Activated CD4-positive, alpha-beta T cell treated with anti-CD3 and anti-CD28 coated beads for 24 hours (primary cell): ENCODE measurements at places on chromosomes 16 and 17.

DNA sequence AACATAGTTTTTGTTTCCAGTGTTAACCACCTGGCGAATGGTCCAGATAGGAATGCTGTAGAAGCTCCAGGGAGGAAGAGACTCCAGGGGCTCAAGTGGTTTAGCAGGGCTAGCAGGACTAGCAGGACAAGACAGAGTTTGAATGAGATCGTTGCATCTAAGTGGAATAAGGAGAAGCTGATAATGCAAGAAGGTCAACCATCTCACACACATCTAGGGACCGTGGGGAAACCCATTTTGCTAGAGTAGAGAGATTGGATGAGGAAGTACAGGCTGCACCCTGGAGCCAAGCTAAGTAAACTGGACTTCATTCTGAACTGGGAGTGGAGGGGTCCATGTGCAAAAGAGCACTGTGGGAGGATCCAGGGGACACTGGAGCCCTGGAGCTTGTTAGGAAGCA lies 86.1 kb upstream of the HSBP1 start:
- no peak for DNase-seq

GRCh38 chr17:65121916-65122806 lies 15.0 kb upstream of the RGS9 start:
- peak; percentile 30 for DNase-seq

GRCh38 chr16:2530629-2531318 lies 434 bp downstream of the CEMP1 start:
- DNase-seq, result no peak

DNA sequence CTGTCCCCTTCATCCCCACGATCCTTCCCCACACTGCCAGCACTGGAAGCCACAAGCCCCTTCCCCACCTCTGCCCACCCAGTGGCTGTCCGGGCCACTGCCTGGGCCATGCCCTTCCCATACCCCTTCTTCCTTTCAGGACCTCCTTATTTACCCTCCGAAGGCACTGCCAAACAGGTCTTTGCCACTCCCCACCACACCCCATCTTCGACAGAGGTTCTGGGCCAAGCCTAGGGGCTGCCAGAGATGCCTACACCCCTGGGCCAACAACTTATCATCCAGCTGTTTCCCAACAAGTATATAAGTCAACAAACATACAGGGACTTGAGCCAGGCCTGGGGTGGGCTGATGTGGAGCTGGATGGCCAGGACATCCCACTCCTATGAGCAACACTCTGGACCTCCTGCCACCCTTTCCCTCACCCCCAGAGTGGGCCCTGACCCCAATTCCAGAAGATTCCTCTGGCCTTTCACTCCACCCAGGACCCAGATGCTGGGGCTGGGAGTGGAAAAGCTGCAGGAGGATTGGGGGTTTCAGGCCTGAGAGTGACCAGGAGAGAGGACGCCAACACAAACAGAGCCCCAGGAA lies 1.5 kb upstream of the PPP1R1B start:
- no peak for DNase-seq

DNA sequence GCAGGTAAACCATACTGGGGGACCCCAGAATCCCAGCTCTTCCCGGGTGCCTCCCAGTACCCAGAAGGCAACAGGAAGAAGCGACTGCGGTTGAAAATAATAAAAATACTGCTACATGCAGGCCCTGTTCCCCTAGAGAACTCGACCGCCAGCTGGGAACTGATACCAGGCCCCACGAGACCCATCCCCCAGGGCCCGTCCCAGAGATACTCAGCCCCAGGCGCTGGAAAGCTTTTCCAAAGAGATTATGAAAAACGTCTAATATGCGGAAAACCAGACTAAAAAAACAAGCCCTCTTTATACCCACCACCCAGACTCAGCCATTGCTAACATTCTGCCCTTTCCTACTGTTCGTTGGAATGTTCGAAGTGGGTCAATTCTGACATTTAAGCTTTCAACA lies 12.9 kb upstream of the MEAK7 start:
- no peak for DNase-seq

DNA sequence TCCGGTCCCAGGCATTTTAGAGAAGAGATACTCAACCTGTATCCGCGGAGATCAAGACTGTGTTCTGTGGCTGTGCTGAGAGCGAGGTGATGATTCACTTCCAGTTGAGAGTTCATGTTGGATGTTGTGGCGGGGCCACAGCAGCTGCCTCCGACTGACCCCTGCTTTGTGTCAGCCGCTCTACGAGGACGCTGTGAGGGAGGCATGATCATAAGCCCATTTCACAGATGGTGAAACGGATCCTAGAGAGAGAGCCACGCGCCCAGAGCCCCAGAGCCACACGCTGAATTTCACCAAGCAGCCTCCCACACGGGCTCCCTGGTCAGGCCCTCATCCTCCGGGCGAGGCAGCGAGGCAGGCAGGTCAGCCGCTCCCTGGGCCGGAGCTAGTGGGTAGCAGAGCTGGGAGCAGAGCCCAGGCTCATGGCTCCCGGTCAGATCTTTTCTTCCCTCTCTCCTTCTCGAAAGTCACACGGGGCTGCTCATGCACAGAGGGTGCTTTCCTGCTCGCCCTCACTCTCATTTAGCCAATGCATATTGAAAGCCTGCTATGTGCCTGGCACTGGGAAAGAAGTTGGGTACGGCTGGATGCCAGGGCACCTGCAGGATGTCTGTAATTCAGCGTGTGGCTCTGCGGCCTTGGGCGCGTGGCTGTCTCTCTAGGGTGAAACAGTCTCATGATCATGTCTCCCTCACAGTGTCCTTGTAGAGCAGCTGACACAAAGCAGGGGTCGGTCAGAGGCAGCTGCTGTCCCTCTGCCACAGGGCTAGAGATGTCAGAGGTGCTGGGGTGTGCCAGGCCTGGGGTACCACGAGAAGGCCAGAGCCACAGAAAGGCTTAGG lies 155.6 kb upstream of the CHMP6 start:
- no peak for DNase-seq

GRCh38 chr16:56912746-56913708 lies 18.9 kb upstream of the HERPUD1 start:
- no peak for DNase-seq

- peak; percentile 16 for DNase-seq
These were observed 2.0 kb downstream of the KLHL11 start for GRCh38 chr17:41863074-41863848.

GRCh38 chr16:62539657-62540056 lies 503.4 kb upstream of the CDH8 start:
- no peak for DNase-seq

DNA sequence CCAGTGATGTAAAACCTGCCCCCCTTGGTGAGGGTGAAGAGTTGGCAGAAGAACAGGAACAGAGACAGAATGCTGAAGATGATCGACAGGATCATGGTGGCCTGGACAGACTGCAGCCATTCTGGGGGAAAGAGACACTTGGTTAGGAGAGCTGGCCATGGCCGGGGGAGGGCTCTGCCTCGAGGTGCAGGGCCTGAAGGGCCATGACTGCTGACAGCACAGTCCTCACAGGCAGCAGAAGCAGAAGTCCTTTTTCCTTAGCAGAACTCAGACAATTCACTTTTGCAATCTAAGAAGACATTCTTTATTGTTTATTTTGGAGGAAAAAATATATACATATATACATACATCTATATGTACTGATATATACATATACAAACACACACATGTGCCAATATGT lies 25.6 kb downstream of the PMP22 start:
- no peak for DNase-seq

DNA sequence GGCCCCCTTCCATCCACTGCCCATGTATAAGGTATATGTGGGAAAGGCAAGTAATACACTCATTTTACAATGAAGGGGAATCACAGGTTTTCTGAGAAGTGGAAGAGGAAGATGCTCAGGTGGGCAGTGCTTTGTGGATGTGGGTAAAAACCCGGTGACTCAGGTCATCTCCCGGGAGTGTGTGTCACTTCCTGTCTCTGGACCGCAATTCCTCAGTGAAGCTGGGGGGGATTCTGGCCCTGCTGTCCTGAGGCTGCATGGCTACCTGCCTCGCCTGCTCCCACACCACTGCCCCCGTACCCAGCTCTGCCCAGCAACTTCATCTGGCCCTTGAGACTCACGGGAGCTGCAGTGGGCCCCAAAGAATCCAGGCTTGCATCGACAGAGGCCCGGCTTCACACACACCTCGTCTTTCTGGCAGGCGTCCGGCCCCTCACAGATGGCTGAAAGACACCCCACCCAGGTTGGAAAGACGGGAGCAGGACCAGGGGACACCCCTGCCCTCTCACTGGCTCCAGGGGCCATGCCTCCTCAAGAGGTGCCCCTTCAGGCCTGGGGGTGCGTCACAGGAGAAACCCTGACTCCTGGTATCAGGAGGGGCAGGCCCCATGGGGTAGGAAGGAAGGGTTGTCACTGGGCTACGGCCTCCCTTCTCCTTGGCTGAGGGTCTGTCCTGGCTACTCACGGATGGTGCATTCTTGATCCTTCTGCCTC lies 882 bp downstream of the SCARF1 start:
- DNase-seq, result peak; percentile 11

GRCh38 chr17:61809816-61810392 lies 53.4 kb downstream of the BRIP1 start:
- DNase-seq, result no peak

DNA sequence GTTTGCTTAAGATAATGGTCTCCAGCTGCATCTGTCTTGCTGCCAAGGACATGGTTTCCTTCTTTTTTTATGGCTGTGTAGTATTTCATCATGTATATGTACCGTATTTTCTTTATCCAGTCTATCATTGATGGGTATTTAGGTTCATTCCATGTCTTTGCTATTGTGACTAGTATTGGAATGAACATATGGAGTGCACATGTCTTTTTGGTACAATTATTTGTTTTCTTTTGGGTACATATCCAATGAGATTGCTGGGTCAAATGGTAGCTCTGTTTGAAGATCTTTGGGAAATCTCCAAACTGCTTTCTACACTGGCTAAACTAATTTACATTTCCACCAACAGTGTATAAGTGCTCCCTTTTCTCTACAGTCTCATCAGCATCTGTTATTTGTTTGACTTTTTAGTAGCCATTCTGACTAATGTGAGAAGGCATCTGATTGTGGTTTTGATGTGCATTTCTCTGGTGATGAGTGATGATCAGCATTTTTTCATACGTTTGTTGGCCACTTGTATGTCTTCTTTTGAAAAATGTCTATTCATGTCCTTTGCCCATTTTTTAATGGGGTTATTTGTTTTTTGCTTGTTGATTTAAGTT lies 66.2 kb downstream of the TNFRSF13B start:
- DNase-seq, result no peak

DNA sequence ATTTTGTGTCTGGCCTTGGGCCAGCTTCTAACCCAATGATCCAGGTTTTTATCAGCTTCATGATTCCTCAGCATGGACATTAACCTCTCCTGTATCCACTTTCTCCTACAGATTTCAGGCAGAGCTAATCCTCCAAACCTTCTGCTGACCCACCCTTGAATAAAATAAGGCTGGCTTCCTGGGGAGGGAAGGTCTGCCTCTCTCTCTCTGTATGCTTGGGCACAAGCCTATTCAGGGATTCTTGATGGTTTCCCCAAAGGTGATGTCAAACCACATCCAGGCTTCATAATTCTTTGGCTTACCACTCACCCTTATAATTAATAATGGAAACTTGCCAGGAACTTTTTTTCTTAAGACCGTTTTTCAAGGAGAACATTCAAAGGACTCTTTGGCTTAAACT lies 240.1 kb downstream of the UTP18 start:
- DNase-seq, result no peak

DNA sequence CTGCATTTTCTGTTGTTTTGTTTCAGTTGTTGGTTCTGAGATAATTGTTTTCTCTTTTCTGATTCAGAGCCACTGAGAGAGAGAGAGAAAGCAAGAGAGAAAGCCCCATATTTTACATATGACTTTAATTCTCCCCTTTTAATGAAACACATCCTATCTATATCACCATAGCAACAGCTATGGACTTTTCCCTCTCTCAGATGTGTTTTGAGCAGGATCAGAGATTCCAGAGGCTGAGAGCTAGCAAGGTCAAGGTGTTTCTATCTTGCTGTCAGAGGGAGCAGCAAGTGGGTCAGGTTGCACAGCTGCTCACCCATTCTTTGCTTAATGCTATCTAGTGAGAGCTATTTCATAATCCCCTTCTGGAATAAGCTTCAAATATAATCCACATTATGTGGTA lies 415.9 kb downstream of the CA10 start:
- DNase-seq, result no peak

GRCh38 chr17:33494151-33494550 lies 201.1 kb upstream of the ASIC2 start:
- no peak for DNase-seq

- DNase-seq, result no peak
These were observed 8.5 kb upstream of the ANKRD11 start for GRCh38 chr16:89498839-89499238.
